ENCODE measurements at places on chromosomes 6 and 20.

DNA sequence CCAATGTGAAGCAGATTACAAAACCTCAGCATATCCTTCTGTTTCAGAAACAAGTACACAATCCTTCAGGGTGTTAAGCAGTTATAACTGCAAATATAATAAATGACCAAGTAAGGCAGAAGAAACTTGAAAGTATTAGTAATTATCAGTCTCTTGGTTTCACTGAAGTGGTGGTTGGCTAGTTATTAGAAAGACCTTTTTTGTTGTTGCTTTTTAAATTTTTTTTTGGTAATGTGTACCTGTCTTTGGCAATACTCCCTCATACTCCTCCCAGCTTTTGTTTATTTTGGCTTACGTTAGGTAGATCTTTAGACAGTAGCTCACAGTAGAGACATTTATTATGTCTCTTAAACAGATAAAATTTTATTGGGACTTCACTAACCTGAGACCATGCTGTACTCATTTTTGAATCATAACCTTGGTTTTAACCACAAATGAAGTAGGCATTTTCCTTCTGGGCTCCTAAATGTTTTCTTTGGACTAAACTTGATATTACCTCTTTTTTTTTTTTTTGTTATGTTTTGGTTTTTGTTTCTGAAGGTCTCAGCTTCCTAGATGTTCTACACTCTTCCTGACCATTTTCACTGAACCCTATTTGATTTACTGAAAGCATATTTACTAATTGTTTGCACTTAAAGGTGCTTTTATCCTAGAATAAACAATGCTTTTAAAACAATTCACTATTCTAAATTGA is 6.4 kb downstream of the CD2AP start:
- no peak for DNase-seq

GRCh38 chr20:4956200-4956810 is 45.0 kb downstream of the SLC23A2 start:
- DNase-seq: no peak

DNA sequence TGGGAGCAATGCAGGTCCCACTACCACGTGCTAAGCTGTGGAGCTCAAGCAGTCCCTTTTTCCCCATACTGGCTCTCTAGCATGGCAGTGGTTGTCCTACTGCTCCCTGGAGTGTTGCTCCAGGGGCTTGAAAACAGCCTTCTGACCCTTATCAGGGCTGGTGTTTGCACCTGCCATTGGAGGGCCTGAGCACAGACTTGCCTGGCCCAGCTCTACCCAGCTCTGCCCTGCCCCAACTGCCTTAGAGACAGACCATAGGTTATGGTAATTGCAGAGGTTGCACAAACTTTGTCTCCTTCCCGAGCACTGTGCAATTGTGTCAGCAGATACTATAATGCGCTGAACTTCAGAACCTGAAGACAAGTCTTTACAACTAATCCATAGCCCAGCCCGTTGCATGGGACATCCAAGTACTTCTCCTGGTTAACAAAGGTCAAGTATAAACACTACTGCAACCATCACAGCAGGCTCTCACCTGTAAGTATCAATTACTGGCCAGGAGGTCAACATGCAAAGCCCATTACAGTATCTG is 58.7 kb downstream of the PDSS2 start:
- DNase-seq: no peak

DNA sequence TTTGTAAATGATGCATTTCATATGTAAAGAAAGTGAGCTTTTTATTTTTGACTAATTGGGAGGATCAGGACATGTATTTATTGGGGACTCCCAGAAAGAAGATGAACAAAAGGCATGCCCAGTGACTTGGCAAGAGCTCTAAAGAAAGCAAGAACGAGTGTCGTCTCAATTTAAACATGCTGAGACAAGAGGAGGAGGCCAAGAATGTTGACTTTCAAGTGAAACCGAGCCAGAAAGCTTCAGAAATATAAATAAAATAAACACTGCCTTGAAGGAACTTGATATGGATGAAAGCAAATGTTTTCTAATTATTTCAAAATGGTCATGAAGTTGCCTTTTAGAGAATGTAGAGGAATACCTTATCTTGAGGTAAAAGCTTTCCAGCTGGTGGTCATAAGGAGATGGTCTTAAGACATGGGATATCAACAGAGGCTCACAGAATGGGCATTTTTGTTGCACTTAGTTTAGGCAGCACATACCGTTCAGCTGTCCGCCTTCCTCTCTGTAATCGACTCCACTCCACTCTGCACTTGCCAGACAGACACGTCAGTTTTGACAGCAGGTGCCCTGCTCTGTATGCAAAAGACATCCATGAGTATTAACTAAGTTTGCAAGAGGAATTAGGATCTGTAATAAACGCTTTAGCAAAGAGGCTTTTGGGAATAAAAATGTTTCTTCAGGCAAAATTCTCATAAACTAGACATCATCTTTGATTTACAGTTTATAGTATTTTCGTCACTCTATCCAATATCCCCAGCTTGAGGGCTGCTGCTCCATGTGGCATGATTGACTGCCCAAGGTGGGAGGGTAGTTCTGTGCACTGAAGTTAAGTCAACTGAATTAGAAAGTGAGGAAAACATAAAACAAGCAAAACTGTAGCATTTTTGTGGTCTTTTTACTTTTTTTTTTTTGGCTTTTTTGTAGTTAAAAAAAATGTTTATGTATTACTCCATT is 613.1 kb downstream of the PKHD1 start:
- no peak for DNase-seq

DNA sequence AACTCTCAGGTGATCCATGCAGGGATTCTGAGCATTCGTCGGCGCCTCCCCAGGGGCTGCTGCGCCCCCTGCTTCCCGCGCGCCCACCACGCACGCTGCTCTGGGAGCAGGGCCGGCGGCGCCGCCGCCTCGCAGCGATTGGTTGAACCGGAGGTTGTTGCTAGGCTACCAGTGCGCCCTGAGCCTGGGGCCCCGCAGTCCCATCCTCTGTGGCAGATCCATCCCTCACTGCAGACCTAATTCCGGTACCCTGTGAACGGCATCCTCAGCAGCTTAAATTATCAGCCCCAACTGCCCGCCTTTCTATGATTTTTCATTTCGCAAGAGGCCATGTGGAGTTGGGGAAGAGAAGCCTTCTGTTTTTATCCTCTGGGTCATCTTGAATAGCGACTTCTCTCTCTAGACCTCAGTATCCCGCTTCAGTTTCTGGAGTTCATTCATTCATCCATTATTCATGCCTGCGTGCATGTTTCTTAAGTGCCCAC is 15.4 kb downstream of the PNPLA1 start:
- DNase-seq: peak; percentile 76

GRCh38 chr6:132511210-132511830 is 1.6 kb downstream of the STX7 start:
- DNase-seq: no peak

- no peak for DNase-seq
Measured at GRCh38 chr20:41345729-41346067, 5.1 kb downstream of the LPIN3 start.

DNA sequence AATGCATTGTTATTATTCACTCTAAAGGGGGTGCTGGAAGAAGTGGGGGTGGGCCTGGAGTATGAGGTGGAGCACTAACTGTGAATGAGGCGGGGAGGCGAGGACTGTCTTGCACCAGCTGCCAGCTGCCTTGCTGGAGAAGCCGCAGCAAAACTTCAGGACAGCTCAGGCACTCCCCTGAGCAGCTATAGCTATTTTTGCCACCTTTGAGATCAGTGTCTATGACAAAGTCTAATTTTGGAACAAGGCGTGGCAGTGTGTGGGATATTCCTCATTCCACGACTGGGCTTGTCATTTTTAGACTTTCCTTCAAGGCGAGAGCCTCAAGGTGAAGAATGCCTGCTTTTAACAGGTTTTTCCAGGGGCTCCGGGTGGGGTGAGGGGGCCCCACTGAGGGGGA is 143.8 kb downstream of the DOK5 start:
- peak; percentile 2 for DNase-seq

DNA sequence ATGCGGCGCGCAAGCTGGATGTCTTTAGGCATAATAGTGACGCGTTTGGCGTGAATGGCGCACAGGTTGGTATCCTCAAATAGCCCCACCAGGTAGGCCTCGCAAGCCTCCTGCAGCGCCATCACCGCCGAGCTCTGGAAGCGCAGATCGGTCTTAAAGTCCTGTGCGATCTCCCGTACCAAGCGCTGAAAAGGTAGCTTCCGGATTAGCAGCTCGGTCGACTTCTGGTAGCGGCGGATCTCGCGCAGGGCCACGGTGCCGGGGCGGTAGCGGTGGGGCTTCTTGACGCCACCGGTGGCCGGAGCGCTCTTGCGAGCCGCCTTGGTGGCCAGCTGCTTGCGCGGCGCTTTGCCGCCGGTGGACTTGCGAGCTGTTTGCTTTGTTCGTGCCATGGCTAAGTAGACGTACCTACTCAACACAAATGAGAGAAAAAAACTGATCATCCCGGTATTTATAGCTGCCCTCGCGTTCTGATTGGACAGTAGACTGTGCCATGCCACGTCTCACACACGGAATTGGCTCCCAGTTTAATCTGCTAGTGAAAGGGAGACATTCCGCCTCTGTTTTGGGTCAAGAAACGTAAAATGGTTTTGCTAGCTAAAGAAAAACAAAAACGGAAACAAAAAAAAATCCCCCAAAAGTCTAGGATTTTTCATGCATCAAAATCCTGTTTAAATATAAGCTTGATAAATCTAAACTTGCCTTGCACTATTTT is 40.1 kb downstream of the OR2B2 start:
- no peak for DNase-seq

GRCh38 chr6:16651871-16652270 is 109.4 kb downstream of the ATXN1 start:
- no peak for DNase-seq

DNA sequence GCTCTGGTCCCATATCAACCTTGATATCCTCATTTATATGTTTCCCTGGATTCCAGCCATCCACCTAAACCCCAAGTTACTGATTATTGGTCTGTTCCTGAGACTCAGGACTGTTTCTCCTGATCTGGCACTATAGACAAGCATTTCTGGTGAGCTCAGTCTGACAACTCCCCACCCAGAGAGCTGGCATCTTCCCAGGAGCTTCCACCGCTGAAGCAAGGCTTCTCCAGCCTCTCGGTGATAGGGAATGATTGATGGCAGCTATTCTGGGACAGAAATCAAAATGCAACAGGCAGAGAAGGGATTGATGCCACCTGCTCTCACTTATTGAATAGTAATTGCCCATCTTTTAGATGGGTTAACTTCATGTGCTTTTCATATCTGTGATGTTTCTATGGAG is 169.7 kb upstream of the GGTLC1 start:
- no peak for DNase-seq

- DNase-seq: no peak
Measured at GRCh38 chr6:165843121-165843520, 180.1 kb upstream of the PDE10A start.

GRCh38 chr6:162345051-162345511 is 382.5 kb downstream of the PRKN start:
- DNase-seq: no peak

DNA sequence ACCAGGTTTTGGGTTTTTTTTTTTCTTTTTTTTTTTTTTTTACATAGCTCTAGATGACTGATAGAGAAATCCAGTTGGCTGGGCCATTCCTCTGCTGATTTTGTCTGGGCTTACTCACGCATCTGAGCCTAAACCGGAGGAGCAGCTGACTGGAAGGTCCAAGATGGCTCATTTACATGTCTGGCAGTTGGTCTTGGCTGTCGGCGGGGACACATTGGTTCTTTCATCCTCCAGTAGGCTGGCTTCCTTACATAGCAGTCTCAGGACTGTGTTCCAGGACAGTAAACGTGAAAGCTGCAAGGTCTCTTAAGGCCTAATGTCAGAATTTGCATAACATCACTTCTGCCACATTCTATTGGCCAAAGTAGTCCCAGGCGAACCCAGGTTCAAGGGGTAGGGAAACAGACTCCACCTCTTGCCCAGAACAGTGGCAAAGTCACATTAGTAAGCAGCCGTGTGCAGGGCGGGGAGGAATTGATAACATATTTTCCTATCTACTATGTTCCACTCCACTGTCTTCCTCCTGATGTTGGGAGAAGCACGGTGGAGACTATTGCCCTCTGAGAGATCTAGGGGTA is 87.0 kb downstream of the CDH22 start:
- DNase-seq: no peak

GRCh38 chr20:20173254-20173653 is 120.9 kb downstream of the CFAP61 start:
- DNase-seq: no peak

GRCh38 chr6:228881-229651 is 63.2 kb upstream of the DUSP22 start:
- DNase-seq: no peak

GRCh38 chr20:57743450-57744095 is 33.8 kb upstream of the PMEPA1 start:
- no peak for DNase-seq

GRCh38 chr20:18853946-18854646 is 40.5 kb downstream of the SCP2D1 start:
- no peak for DNase-seq

GRCh38 chr6:108117427-108118358 is 43.2 kb upstream of the OSTM1 start:
- no peak for DNase-seq

DNA sequence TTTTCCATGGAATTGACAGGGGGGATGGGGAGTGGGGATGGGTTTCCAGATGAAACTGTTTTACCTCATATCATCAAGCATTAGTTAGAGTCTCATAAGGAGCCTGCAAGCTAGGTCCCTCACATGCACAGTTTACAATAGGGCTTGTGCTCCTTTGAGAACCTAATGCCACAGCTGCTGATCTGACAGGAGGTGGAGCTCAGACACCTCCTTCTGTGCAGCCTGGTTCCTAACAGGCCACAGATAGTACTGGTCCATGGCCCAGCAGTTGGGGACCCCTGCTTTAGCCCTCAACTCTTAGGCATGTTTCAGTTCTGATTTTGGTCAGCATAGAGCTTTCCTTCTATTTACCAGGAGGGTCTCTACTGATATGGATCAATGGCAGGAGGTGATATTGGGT is 251.6 kb downstream of the LAMA2 start:
- DNase-seq: peak; percentile 17

DNA sequence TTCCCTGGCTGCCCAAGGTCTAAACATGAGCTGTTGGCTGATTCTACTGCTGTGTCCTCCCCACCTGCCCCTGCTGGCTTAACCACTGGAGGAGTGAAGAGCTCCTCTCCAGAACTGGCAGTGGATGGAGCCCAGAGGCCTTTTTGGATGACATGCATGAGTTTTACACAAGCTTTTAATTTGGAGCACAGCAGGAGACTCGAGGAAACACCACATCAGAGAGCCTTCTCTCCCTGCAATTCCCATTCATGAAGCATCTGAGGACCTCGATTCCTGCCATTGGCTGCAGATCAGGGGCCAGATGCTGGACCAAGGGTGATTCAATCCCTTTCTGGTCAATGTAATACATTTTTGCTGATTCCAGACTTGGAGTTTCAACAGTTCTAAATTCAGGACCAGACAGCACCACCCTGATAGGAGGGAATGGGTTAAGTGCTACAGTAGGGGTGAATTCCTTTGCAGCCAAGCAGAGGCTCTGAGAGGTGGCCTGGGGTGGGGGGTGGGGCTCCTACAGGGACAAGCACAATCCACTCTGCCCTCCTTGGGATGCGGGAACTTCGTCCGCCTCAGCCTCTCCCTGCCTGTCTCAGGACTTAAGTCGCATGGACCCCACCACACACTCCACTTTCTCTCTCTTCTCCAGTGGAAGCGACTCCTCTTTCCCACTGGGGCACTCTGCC is 599 bp upstream of the PSORS1C1 start:
- no peak for DNase-seq

GRCh38 chr6:46129291-46129628 is 529 bp upstream of the ENPP4 start:
- DNase-seq: no peak

GRCh38 chr6:124123617-124124209 is 320.0 kb downstream of the NKAIN2 start:
- DNase-seq: no peak

- DNase-seq: no peak
Measured at GRCh38 chr6:19180348-19181072, 656.7 kb upstream of the ID4 start.
